Suprapubic skin (tissue), 4 donors: ENCODE measurements at places on chromosomes 3 and 15.
A peak's percentile ranks its signal among the peaks of the same experiment; 100 is the strongest.

GRCh38 chr3:88221726-88222125, 72.0 kb downstream of the C3orf38 start:
- DNase-seq = no peak

- DNase-seq = no peak
Observed at GRCh38 chr3:142270407-142270806, 45.0 kb upstream of the GK5 start.

- DNase-seq = no peak
Observed at GRCh38 chr3:169623971-169624370, 39.5 kb downstream of the MECOM start.

- DNase-seq = no peak
Observed at GRCh38 chr3:170128259-170128976, 53.1 kb downstream of the PHC3 start.

DNA sequence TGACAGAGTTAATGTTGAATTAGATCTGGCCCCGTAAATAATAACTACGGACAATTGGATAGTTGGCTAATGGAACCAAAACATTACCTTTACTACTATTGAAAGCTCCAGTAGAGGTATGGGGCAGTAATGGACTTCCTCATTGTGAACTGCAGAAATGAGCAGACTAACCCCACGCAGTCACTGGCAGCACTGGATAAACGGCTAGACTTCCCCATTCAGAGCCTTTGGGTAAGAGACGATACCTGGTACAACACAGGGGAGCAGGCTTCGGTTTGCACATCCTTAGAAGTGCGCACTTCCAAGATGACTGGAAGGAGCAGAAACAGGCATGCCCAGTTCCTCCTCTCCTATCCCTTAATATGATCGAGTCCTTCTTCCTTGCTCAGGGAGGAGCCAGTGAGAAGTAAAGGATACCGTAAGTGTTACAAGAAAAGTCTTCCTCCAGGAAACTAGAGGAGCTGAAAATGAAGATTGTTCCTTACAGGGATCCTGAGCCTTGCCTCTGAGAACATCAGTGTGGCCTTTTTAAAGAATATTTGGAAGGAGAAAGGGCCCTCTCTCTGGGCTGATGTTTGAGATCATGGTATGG, 100.5 kb upstream of the NECTIN3 start:
- DNase-seq = no peak

- no peak for DNase-seq
Observed at GRCh38 chr3:141383555-141384129, 15.3 kb downstream of the ZBTB38 start.

- DNase-seq = no peak
Observed at GRCh38 chr15:72961346-72961745, 90.9 kb upstream of the NEO1 start.

DNA sequence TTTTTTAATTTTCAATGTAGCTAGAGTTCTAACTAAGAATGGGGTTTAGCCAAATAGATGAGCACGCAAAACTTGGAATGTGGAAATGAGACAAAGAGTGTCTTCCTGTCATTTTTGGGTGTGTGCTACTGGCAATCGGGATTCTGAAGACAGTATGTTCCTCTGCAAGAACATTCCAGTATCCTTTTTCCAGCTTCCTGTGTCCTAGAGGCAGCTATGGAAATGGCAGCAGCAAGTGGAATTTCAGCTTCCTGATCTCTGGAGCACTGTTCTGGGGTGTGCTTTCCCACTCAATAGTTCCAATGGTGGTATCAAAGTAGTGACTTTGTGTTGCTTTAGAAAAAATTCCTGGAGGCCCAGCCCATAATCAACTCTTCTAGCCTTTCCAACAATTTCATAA, 642.9 kb upstream of the KCNMB2 start:
- no peak for DNase-seq

DNA sequence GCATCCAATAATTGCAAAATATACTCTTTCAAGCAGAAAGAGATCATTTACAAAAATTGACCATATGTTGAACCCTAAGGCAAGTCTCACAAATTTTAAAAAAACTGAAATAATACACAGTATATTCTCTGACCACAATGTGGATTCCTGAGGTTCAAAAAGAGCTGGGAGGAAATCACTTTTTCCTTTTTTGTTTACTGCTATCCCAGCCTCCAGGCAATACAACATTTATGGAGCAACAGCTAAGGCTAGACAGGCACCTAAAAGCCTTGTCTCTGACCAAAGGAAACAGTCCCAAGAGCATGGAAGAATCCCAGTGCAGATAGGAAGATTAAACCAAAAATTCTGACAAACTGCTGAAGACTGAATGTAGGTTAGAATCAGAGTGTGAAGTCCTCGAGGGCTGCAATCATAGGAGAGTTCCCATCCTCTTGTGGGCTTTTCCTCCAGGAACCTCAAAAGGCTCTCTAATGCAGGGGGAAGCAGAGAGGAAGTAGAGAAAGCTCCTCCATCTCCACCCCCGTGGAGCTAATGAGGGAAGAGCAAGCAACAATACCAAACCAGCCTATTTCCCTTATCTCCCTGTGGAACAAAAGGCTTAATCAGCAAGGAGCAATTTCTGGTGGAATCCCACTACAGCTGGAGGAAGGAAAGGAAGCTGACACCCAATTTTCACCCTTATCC, 57.0 kb downstream of the TMCC1 start:
- DNase-seq = no peak

GRCh38 chr3:183576487-183577107, 21.1 kb upstream of the KLHL6 start:
- DNase-seq = no peak

- DNase-seq = no peak
Observed at GRCh38 chr3:65181391-65181871, 493.6 kb upstream of the ADAMTS9 start.

DNA sequence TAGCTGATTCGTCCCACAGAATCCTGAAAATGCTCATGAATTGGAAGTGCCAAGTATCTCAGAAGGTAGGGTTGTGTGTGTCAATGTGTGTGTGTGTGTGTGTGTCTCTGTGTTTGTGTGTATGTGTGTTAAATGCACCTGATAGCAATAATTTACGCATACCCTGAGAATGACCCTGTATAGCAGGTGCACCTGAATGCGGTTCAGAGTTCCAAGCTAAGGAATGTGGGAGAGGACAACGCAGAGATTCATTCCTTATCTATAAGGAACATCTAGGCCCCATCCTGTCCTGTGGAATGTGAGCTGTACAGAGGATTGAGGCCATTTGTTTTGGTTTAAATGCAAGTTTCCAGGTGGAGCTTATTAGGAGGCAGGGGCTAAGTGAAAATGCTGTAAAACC, 49.1 kb upstream of the NEDD4 start:
- no peak for DNase-seq

GRCh38 chr15:29289173-29289572, 19.6 kb upstream of the NSMCE3 start:
- no peak for DNase-seq

DNA sequence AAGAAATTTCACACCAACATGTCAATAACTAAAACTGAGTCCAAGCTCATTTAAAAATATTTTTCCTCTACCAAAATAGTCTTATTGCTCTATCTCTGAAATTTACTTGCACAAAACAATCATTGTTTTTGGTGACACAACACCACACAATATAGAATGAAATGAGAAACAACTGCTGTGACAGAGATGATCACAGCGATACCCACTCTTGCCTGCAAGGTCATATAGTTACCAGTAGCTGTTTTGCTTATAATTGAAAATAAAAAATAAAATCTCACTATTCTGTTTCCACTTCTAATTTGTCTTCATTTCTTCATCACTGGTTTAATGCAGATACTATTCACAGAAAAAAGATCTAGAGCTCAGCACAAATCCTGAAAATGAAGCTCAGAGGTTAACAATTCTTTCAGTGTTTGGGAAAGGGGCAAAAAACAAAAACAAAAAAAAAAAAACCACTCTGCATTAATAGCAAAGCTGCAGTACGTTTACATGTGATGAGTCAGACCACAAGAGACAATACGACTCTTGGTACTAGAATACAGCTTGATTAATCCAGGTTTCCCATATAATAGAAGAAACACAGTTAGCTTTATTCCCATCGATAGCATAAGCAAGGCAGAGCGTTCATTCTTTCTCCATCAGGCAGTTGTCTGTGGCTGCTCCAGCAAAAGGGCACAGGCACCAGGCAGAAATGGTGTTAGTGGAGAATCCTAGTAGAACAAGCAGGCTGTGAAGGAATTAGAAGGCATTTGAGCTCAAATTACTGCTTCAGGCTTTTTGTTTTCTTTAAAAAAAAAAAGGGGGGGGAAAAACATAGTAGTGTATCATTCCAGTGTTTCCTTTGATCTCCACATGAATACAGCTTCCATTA, 773 bp downstream of the ANKRD28 start:
- DNase-seq = no peak

DNA sequence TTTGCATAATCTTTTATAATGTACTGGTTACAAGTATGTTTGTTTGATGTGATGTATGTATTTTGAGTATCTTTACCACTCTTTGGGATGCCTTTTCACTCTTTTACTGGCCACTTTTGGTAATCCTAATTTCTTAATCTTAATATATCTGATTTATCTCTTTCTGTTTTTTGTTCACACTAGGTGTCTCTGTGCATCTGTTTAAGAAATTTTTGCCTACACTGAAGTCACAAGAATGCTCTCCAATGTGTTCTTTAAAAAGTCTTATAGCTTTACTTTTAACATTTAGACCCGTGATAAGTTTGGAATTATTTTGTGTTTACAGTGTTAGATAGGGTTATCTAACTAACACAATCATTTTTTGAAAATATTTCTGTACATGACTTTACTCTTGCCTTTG, 659.1 kb downstream of the SI start:
- DNase-seq = no peak

DNA sequence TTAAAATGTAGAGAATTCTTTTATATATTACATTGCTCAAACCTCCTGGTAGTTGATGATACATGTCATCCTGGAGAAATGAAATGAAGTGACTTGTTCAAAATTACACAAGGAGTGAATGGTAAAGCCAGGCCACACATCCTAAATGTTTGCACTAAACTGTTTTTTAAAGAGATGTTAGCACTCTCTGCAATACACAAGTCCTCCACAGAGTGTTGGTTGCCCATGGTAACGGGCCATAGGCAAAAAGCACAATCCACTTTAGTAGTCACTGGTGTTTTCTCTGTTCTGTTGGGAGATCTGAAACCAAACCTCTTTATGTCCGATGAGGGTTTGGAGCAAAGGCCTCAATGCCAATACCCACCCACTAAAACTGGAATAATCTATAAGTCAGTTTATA, 907.4 kb downstream of the NTRK3 start:
- DNase-seq = no peak

- DNase-seq = no peak
Observed at GRCh38 chr3:100209948-100210771, 50.6 kb upstream of the TBC1D23 start.

- DNase-seq = no peak
Observed at GRCh38 chr3:113981803-113982202, 34.0 kb downstream of the ZDHHC23 start.

GRCh38 chr3:109985943-109986555, 648.7 kb upstream of the DPPA4 start:
- no peak for DNase-seq

DNA sequence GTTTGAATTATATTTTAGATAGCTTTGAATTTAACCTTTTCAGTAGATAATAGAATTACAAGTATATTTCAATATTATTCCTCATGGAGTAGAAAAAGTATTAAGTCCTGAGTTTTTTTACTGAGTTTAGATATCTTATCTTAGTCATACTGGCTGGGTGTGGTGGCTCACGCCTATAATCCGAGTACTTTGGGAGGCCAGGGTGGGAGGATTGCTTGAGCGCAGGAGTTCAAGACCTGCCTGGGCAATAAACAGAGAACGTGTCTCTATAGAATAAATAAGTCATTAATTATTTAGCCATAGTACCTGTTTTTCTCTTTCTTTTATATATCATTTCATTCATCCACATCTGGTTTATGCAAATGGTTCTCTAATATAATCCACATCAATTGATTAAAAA, 9.9 kb downstream of the RAP2B start:
- DNase-seq = no peak

GRCh38 chr3:38984731-38985130, 67.0 kb downstream of the SCN11A start:
- no peak for DNase-seq

- no peak for DNase-seq
Observed at GRCh38 chr15:56805466-56806147, 72.3 kb upstream of the ZNF280D start.

DNA sequence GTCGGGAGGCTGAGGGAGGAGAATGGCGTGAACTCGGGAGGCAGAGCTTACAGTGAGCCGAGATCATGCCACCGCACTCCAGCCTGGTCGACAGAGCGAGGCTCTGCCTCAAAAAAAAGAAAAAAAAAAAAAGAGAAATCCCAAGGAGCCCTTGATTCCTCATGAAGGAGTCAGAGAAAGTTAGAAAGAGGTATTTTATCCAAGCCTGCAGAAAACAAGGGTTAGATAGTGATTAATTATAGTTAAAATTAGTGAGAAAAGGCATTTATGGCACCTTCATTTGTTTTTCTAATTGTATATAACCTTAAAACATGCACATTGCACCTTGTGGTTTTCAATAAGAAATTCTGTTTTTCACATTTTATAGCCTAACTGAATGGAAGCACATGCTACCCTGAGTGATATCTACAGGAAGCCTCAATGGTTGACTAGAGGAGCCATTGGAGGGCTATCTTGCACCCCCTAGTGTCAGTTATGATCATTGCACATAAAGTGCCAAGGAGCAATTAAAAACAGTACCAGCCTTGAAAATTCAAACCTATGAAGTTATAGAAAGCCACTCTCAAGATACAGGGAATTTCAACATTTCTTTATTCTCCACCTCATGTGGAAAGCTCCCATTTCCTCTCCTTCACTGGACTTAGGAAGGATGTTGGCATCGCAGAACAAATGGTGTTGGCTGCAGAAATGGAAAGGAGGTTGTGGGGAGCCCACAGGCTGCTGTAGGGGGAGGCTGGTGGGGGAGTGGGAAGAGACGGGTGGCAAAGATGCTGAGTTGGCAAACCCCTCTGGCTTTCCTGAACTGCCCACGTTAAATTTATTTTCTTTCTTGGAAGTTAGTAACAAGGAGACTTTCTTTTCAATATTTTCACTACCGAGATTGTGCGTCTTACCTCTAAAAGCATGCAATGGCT, 48.5 kb downstream of the ITGA11 start:
- DNase-seq = peak; percentile 37

DNA sequence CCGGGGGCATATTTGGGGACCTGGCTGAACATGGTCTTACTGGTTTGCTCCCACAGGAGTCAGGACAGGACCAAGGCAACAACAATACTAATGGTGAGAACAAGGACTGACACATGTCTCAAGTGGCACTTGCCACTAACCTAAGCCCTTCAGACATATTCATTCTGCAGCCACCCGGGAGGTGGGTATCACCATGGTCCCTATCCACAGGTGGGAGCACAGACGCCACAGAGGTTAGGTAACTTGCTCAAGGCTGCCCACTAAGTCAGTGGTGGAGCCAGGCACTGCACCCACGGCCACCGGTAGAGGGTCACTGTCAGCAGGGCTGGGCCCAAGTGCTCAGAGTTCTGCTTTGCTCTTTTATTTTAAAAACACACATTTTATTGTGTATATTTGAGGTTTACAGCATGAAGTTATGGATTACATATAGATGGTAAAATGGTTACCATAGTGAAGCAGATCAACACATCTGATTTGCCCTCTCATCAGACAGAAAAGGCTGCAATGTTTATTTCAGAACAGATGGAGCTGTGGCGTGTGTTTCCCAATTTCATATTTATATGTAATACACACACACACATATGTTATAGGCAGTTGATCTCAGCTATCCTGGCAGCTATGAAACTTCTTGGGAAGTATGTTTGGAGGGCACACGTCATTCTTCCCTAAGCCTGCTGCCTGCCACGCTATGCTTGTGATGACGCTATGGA, 30.0 kb upstream of the SLC41A3 start:
- no peak for DNase-seq
